ENCODE measurements at places on chromosomes 4 and X.

DNA sequence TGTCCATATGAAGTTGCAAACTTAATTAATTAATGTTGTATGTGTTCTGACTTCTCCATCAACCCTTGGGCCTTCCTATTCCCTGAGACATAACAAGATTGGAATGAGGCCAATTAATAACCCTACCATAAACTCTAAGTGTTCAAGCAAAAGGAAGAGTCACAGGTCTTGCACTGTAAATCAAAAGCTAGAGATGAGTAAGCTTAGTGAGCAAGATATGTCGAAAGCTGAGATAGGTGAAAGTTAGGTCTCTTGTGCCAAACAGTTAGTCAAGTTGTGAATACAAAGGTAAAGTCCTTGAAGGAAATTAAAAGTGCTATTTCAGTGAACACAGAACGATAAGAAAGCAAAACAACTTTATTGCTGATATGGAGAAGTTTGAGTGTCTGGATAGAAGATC lies 58.2 kb upstream of the GPRIN3 start:
- no peak for DNase-seq

DNA sequence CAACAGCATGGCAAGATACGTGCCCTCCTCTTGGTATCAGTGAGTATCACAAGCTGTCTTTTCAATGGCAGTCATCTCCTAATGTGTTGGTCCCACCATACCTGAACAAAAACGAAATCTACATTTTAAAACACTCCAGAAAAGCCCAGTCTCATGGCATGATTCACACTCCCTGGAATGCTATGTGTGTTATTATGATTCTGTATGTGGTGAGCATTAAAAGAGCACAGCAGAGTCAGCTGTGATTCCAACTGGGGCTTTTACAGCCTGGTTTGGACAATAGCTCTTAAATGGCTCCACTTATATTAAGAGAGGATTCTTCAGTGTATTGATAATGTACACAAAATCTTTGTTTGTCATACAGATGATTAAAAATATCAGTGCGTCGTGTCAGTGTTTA lies 274.1 kb upstream of the GK2 start:
- DNase-seq, result no peak

DNA sequence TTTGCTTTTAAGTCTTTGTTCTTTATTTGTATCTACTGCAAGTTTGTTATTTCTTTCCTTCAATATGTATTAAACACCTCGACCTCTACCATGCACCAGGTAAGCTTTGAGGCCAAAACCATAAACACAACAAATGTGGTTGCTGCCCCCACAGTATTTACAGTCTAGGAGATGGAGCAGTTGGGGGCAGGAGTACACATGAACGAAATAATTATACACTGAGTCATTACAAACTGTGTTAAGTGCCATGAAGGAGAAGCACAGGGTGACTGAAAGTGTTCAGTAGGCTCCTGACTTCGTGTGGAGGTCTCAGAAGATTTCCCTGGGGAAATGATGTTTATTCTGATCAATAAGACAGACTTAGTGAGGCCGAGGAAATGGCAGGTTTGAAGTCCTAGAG lies 30.3 kb downstream of the SLC25A43 start:
- no peak for DNase-seq

DNA sequence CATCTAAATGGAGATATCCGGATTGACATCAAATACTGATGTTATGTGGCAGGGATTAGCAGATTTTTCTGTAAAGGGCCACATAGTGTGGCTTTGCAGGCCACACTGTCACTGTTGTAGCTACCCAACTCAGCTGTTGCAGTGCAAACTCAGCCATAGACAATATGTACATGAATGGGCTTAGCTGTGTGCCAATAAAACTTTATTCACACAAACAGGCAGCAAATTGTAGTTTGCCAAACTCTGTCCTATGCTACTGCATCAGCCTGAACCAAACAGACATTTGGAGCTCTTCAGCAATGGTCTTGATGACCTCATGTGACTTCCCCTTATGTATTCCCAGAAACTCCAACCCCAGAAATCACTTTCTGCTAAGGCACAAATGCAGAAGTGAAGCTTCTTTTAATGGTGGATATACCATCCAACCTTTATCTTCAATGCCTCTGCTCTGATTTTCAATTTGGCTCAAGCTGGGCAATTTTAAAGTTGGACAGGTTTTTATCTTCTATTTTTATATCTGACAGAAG lies 18.4 kb upstream of the TRPC5OS start:
- DNase-seq, result no peak
